Cerebellum (tissue), 4 donors: ENCODE measurements at places on chromosomes 11 and 22. TPM values are rescaled to one million over a fixed set of nuclear protein-coding genes. Genes with fewer than 3 reads are reported as not detected.

Gene PIWIL4
- total RNA-seq, result 3.6 TPM

Gene MMP27
- total RNA-seq, result not detected

Gene C22orf42
- 1.6 TPM for total RNA-seq

Gene CHST1
- 9.8 TPM for total RNA-seq

Gene DCUN1D5
- 29.1 TPM for total RNA-seq

Gene NOX4
- total RNA-seq, result 5.3 TPM

Gene RAPSN
- not detected for total RNA-seq

Gene TUBA8
- total RNA-seq, result 7.3 TPM

Gene TRPC6
- total RNA-seq, result 5.4 TPM

Gene LIPT2
- total RNA-seq, result 2.7 TPM

Gene NXPE1
- not detected for total RNA-seq

GRCh38 chr11:15114501-15115475 lies at the start of gene INSC:
Gene INSC, plus strand, starts transcription at chr11:15114923. Its CDS starts 34,252 bp downstream, at chr11:15149175.
- peak; percentile 5 for DNase-seq

DNA sequence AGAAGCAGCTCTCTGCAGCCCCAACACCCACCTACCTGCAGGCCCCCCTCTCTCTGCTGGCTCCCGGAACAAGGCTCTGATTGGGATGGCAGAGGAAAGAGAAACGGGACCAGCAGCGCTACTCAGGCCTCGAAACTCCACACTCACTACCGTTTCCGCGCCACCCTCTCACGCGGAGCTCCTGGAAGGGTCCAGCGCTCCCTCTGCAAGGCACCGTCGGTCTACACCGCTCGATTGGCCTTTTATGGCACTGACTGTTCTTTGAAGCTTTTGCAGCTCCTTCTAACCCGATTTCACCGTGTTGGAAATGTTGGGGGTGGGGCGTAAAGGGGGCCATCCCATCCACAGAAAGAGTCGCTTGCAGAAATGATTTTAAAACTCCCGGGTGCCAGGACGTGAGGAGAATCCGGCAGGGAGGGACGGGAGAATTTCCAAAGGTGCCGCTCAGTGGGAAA lies 323 bp upstream of the PANX1 start:
- DNase-seq, result peak; percentile 14

- no peak for DNase-seq
These were observed 6.1 kb downstream of the P2RY2 start for GRCh38 chr11:73223998-73224730.

GRCh38 chr11:122140500-122140899 lies 24.5 kb upstream of the BLID start:
- DNase-seq, result no peak

DNA sequence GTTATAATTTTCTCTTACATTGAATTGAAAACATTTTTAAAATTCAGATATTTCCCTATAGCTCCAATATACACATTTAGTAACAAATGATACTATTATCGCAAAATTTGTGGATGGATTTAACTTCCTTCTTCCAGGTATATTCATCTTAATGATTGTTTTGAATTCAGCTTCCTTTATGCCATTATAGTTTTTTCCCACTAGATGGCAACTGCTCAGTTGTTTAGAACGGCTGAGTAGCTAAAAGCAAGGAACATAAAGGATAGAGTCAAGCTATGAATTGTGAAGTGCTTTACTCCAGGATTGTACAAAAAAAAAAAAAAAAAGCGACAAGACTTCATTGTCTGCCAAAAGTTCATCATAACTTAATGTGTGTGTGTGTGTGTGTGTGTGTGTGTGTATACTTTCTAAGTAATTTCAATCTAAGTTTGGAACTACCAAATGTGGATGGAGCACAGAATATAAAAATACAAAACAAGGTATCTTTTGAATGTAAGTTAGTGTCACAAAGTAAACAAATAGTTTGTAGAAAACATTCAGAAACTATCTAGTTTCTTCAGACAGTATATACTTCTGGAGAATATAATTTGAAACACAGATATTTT lies 846.4 kb downstream of the DLG2 start:
- DNase-seq, result peak; percentile 7

DNA sequence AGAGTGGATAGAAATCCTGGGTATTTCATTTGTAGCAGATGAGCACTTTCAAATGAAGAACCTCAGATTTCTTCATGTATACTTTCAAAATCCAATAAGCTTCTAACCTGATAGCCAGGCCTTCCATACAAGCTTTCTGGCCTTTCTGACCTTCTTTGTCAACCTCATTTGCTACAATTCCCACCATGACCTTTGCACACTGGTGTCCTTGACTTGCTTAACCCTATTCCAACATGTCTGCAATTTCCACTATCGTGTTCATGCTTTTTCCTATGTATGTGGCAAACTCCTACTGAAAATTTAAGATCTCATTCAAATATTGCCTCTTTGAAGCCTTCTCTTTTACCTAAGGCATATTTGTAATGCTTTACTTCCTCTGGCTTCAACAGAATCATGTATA lies 242.1 kb upstream of the CCDC90B start:
- no peak for DNase-seq

- no peak for DNase-seq
These were observed 8.9 kb downstream of the MRTFA start for GRCh38 chr22:40627612-40628011.

DNA sequence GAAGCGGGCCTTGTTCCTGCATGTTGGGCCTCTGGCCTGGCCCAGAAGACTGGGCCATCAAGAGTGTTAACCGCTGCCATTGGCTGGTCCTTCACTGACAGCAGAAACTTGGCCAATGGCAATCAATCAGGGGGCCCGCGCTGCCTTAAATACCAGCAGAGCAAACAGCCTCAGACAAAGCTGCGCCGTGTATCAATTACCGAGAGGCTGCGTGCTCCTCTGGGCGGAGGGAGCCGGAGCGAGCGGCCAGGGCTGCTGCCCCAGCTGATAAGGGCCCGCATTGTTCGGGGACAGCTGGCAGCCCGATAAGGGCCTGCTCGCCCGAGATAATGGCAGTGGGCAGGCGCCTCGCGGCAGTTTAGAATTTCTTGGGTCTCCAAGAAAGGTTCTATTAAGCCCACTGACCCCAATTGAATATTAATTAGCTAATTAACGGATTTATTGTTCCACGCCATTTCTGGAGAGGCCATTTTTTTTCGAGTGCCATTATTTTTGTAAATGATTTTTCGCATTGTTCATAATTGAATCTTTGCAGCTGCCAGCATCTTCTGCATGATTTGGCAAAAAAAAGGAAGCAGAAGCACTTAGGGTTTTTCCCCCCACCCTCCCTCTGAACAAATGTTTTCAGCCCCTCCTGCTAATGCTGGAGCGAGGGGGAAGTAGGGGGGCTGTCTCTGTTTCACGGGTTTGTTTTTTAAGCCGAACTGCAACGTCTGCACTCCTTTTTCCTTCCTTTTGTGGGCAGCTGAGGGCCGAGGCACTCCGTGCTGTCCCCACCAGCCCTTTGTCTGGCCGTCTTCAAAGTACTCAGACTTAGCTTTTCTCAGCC lies 37.6 kb upstream of the RIC3 start:
- DNase-seq, result no peak

DNA sequence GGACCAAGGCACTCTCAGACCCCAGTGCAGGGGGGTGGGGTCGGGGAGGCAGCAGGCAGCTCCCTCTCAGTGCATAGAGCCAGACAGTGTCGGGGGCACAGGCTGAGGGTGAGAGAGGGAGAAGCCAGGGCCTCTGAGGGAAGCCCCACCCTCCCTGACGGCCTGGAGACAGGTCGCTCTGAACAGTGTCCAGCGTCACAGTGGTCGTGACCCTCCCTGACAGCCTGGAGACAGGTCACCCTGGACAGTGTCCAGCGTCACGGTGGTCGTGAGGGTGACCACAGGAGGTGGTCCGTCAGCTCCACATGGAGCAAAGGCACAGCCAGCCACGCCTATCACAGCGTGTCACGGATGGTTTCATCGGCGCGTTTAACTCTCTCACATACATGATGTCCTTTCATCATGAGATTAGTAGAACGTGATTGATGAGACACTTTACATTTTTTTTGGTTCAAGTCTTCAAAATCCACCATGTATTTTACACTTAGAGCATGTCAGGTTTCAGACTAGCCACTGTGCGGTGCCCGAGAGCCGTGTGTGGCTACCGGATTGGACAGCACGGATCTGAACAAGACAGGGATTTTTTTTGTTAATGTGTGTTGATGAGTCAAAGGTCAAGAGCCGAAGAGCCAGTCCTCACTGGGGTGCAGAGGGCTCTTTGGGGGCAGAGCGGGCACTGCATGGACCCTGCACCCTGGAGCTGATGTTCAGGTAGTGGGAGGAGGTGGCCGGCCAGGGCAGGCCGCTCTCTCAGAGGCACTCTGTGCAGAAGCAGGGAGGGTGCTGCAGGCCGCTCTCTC lies 23.9 kb upstream of the PANX2 start:
- peak; percentile 85 for DNase-seq

DNA sequence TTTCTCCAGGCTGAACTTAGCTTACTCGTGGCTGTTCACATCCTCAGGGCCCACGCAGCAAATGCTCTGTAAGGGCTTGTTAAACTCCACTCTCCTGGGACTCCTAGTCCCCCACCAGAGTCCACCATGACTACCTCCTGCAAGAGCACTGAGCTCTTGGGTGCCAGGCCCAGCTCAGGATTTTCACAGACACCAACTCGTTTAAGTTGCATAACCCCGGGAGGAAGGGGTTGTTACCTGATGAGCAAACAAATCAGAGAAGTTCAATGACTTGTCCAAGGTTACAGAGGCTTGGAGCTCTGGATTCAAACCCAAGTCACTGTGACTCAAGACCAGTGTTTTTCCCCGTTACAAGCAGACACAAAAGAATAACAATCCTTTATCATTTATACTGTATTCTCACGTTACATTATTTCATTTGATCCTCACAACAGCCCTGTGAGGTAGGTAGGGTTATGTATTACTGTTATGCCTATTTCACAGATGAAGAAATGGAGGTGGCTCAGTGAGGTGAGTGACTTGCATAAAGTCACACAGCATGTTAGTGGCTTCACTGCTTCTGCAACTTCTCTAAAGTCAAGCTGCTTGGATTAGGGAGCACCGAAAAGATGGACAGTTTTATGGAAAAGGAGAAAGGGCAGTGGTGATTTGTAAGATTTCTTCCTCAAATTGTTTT lies 17.4 kb downstream of the KCTD21 start:
- DNase-seq, result no peak

GRCh38 chr11:11806586-11806985 lies 35.2 kb upstream of the USP47 start:
- DNase-seq, result no peak

GRCh38 chr11:65121447-65121864 lies 478 bp downstream of the FAU start:
- no peak for DNase-seq

DNA sequence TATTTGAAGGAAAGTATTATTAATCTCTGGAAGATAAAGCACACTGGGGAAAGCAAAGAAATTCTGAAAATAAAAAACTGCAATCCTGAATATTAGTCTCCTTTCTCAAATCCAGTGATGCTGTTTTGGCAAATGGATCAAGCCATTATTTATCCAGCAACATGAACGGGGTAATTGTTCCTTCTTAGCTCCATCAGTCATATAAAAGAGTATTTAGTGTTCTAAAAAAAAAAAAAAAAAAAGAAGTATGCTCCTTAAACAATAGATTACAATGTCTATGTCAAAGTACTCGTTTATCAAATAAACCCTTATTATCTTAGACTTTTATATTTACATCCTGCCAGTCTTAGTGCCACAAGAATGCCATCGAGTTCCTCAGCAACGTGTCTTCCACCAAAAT lies 1.3 kb downstream of the RDX start:
- DNase-seq, result no peak

DNA sequence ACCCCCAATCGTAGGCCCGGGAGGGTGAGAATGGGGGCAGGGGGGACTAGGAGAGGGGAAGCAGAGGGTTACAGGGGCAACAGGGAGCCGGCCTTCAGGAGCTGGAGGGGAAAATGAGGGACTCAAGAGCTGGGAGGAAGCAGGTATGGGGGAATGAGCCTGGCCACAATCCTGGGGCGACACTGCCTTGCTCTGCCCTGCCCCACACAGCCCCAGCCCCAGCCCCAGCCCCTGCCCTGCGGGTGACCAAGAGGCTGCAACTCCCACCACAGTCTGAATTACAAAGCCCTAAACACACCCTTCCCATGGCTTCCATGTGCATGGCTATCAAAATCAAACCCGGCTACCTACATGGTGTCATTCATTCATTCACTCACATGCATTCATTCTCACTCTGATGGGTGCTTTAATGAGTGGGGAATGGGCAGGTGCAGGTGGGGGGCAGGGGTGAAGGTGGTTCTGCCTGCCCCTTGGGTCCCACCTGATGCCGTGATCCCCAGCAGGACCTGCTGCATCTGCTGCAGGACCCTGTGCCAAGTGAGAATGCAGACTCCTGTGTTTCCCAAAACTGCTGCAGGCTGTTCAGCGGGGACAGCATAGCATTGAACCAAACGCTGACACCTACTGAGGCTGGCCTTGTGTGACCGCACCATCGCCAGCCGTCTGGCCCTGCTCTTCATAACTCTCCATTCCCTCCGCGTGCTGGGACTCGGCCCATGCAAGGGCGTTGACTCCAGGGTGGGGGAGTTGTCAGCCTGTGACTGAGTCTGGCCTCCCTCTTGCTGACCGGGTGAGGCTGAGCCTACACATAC lies 9.5 kb upstream of the LINC01488 start:
- DNase-seq, result no peak

DNA sequence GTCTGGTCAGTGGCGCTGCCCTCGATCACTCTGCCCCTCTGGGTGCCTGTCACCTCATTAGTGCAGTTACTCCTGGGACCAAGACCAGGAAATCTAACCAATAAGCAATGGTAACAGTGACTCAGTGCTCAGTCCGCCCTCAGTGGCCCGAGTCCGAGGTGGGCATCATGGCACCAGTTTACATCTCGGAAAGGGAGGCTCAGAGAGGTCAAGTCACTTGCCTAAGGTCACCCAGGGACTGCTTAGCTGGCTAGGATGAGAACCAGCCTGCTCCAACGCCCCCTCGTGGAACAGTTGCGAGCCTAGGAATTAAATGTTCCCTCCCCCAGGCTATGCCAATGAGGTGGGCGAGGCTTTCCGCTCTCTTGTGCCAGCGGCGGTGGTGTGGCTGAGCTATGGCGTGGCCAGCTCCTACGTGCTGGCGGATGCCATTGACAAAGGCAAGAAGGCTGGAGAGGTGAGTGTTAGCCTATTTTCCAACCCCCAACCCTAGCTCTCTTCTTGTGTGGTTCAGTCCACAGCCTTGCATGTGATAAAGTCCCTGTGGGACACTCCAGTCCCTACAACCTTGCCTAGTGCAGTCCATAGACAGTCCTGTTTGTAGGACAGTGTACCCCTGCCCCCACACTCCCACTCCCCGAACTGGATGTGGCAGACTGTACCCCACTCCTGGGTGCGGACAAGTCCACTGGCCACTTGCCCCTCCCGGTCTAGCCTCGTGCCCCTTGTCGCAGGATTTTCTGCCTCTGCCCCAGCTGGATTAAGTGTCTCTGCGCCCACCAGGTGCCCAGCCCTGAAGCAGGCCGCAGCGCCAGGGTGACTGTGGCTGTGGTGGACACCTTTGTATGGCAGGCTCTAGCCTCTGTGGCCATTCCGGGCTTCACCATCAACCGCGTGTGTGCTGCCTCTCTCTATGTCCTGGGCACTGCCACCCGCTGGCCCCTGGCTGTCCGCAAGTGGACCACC lies 1.1 kb downstream of the MTFP1 start:
- peak; percentile 49 for DNase-seq

- no peak for DNase-seq
These were observed 16.7 kb upstream of the FAM168A start for GRCh38 chr11:73614591-73614990.
